T follicular helper cell (primary cell): ENCODE measurements at places on chromosomes 7 and 10.

DNA sequence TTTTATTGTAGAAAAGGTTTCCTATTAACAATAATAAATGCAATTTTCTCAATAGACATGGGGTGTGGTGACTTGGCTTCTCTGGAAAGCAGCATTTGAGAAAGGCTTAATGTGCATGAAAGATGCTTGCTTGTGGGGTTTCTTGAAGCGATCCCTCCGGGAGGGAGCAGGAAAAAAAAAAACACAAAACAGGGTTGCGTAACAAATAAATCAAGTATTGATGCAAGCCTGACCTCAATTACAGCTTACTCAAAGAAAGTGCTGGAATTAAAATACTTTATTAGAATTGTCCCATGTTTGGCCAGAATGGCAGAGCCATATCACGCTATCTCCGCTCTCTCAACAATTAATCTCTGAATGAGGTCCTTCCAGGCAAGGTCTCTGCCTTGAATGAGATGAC lies 1612.5 kb downstream of the REEP3 start:
- DNase-seq: no peak

DNA sequence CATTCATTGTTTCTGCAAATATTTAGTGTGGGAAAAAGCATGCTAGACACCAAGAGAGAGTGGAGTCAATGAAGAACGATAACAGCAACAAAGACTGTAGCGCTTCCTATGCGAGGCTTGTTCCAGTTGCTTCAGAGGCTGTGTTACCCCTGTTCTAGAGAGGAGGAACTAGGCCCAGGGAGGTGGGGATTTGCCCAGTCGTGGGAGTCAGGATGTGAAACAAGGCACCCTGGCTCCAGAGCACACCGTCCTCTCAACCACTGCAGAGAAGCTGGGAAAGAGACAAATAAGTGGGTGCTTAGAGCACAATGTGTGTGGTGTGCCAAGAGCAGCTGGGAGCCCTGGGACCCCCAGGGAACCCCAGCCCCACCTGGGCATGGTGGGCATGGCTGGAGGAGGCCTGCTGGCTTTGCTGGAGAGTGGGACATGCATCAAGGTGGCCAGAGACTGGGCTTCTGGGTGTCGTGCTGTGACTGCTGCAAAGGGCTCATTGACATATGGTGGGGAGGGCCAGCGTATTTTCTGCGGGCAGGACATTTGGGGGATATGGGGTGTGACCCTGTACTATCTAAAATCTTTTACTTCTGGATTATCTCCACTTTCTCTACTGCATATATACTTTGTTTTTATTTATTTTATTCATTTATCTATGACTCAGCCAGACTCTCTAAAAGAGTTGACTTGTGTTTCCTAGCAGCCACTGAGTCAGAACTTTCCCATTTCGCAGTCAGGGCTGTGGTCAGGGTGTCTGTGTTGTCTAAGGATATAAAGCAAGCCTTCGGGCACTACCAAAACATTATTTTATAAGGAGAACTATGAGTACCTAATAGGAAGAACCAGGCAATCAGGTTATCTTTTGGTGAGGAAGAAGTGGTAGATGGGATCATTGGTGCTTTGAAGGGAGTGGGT lies 95.4 kb downstream of the TCF7L2 start:
- no peak for DNase-seq

- DNase-seq: no peak
Observed at GRCh38 chr10:9305018-9305655, 1250.6 kb downstream of the GATA3 start.

GRCh38 chr7:116098175-116098574 lies 67.6 kb upstream of the TFEC start:
- no peak for DNase-seq

- no peak for DNase-seq
Observed at GRCh38 chr7:40530292-40530691, 395.5 kb downstream of the SUGCT start.
